ENCODE measurements at places on chromosomes 5 and 9. TPM values are rescaled to one million over a fixed set of nuclear protein-coding genes. Genes with fewer than 3 reads are reported as not detected.

DNA sequence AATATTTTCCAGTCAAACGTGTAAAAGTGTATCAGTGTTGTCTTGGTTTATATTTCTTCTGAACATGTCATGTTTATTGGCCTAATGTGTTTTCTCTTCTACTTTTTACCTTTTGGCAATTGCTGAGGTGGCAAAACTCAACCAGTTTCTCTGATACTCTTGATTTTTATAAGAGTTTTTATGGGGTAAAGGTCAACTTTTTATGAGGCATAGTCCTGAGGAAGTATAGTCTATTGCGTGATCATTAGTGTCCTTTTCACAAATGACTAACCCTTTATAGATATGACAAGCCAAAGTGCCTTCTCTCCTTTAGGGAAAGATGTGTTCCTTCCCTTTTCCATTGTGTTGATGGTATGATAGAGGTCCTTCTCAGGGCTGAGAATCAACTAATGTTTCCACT, 32.9 kb downstream of the OCLN start:
- DNase-seq, result no peak

GRCh38 chr5:97133101-97133500, 9.3 kb downstream of the LIX1 start:
- no peak for DNase-seq

CTXN3 gene
- total RNA-seq, result not detected

GLRA1 gene
- total RNA-seq, result not detected

Data from ureter (tissue), 1 donor.